Epithelial cell of proximal tubule (primary cell): ENCODE measurements at places on chromosomes 3 and 15. TPM values are rescaled to one million over a fixed set of nuclear protein-coding genes. Genes with fewer than 3 reads are reported as not detected.

- no peak for DNase-seq
Measured at GRCh38 chr15:98856532-98856907, 151.1 kb downstream of the PGPEP1L start.

B3GNT5 gene
- total RNA-seq, result 17.2 and 23.0 TPM in 2 replicates

DNA sequence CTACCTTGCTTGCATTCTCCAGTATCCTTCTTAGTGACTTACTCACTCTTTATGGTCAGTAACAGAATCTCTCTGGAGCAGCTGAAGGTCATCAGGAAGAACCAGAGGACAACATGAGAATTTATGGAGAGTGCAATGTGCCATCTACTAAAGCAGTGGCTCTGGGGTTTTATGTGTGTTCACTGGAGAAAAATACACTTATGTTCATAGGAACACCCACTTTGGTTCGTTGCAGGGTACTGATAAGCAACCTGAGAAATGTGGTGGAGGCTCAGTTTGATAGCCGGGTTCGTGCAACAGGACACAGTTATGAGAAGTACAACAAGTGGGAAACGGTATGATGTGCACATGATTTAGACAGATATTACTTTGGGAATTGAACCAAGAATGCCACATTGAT is 12.8 kb downstream of the CPB1 start:
- no peak for DNase-seq

GRCh38 chr15:62413786-62414185 is 248.7 kb upstream of the C2CD4B start:
- no peak for DNase-seq

GRCh38 chr15:95989392-95989791 is 341.1 kb upstream of the NR2F2 start:
- no peak for DNase-seq

DNA sequence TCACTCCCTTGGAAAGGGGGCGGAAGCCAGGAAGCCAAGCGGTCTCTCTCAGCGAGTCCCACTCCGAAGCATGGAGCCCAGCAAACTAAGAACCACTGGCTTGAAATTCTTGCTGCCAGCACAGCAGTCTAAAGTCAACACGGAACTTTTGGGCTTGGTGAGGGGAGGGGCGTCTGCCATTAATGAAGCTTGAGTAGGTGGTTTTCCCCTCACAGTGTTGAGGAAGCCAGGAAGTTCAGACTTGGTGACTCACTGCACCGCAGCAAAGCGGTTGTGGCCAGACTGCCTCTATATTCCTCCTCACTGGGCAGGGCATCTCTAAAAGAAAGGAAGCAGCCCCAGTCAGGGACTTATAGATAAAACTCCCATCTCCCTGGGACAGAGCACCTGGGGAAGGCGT is 665.4 kb upstream of the CBLB start:
- DNase-seq, result no peak

DNA sequence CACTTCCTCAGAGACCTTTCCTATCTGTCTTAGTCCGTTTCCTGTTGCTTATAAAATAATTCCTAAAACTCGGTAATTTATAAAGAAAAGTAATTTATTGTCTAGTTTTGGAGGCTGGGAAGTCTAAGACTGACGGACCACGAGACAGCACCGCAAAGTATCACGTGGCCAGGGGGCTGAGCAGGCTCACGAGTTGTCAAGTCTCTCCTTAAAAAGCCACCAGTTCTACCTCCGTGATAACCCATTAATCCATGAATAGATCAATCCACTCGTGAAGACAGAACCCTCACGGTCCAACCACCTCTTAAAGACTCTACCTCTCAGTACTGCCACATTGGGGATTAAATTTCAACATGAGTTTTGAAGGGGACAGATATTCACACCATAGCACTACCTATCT is 821 bp downstream of the LINS1 start:
- DNase-seq, result no peak

DNA sequence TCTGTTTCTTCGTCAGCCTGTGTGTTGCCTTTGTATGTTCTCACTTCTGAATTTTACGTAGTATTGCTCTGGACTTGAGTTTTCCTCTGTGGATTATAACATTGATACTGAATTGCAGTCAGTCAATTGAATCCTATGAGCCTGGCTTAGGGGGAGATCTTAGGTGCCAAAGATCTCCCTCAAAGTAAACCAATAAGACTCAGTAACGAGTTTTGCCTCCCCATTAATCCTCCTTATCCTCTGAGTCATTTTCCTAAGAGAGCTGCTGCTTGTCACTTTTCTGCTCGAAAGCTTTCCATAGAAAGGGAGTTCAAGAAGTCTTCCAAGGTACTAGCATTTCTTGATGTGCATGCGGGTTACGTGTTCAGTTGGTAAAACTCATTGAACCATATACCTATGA is 126.4 kb downstream of the CHDH start:
- DNase-seq, result no peak

SFMBT1 gene
- total RNA-seq, result 1.8 and 8.3 TPM in 2 replicates
